ENCODE measurements at places on chromosomes 7 and 10.

GRCh38 chr10:64211466-64211865, 690.3 kb downstream of the REEP3 start:
- no peak for DNase-seq

DNA sequence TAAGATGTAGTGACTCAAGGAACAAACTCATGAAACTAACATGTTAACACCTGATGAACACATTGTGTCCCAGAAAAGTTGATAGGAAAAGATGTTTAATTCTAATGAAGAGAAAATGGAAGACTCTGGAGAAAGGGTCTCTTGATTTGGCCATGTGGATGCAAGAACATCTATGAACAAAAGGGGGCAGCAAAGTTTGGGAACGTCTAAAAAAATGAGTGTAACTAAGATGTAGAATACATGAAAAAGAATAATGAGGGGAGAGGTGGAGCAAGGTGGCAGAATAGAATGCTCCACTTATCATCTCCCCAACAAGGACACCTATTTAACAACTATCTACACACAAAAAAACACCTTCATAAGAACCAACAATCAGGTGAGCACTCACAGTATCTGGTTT, 805.1 kb downstream of the TNS3 start:
- DNase-seq = no peak

GRCh38 chr10:61110936-61111335, 167.0 kb upstream of the RHOBTB1 start:
- no peak for DNase-seq

- no peak for DNase-seq
Measured at GRCh38 chr10:28949005-28950004, 272.0 kb downstream of the BAMBI start.

GRCh38 chr7:29629507-29629906, 65.9 kb downstream of the PRR15 start:
- DNase-seq = no peak

DNA sequence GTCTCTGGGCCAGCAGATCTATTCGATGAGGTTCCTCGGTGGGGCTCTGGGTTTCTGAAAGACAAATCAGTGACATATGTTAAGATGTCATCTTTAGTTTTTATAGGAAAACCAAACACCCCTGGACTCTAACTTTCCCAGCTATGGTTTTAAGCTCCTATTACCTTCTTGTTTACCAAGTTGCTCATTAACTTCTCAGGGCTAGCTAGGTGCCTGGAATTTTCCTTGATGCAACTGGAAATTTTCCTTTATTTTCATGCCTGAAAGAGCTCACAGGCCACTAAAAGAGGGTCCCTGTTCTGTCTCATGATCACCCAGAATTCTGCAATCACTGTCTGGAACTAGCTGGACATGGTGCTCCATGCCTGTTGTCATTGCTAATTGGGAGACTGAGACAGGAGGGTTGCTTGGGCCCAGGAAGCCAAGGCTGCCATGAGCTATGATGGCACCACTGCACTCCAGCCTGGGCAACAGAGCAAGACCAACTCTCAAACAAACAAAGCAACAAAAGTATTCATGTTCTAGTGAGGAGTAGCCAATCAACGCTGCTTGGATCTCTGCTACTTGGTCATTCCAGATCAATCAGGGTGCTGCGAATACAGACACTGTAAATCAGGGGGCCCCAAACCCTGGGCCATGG, 1173.5 kb upstream of the AUTS2 start:
- no peak for DNase-seq

- no peak for DNase-seq
Measured at GRCh38 chr10:44725404-44725803, 185.7 kb upstream of the TMEM72 start.

GRCh38 chr7:127644484-127644883, 7.5 kb upstream of the SND1 start:
- DNase-seq = no peak

GRCh38 chr10:128528167-128528566, 401.9 kb upstream of the MKI67 start:
- DNase-seq = no peak

- no peak for DNase-seq
Measured at GRCh38 chr10:49784681-49785080, 22.6 kb upstream of the OGDHL start.

GRCh38 chr7:2810682-2811415, 33.3 kb downstream of the GNA12 start:
- no peak for DNase-seq

DNA sequence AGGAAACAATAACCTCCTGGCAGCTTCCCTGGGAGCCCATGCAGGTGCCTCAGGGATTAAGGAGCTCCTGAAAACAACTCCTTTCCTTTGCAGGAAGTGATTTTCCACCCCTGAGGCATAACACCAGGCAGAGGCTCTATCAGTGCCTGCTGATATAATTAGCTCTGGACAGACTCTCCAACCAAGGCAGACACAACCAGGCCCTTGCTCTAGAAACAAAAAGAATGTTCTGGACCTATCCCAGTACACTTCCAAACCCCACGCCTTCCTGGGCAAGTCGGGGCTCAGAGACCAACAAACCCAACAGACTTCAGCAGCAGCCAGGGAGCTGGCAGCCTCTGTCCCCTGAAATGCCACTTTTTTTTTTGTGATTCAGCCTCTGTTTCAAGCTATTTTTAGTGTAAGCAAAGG, 247.1 kb downstream of the KCNMA1 start:
- no peak for DNase-seq

GRCh38 chr7:157539521-157539920, 202.7 kb downstream of the DNAJB6 start:
- DNase-seq = no peak

GRCh38 chr7:30430276-30430675, 48.3 kb downstream of the NOD1 start:
- DNase-seq = no peak

DNA sequence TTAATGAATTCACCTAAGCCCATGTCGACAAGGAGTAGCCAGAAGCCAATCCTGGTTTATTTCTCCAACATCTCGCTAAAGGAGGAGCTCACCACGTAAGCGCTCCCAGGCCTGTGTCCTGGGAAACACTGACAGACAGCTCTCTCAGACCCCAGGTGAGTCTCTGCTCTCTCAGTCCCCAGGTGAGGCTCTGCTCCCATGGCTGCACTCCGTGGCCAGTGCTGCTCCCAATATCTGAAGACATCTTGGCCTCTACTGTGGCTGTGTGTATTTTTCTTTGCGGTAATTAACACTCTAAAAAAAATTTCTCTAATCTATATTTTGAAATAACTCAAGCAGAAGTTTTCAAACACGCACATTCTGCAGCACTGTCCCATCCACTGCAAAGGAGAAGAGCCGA, 564.5 kb downstream of the PTPRN2 start:
- no peak for DNase-seq

GRCh38 chr7:42993038-42993437, 60.9 kb downstream of the MRPL32 start:
- no peak for DNase-seq

DNA sequence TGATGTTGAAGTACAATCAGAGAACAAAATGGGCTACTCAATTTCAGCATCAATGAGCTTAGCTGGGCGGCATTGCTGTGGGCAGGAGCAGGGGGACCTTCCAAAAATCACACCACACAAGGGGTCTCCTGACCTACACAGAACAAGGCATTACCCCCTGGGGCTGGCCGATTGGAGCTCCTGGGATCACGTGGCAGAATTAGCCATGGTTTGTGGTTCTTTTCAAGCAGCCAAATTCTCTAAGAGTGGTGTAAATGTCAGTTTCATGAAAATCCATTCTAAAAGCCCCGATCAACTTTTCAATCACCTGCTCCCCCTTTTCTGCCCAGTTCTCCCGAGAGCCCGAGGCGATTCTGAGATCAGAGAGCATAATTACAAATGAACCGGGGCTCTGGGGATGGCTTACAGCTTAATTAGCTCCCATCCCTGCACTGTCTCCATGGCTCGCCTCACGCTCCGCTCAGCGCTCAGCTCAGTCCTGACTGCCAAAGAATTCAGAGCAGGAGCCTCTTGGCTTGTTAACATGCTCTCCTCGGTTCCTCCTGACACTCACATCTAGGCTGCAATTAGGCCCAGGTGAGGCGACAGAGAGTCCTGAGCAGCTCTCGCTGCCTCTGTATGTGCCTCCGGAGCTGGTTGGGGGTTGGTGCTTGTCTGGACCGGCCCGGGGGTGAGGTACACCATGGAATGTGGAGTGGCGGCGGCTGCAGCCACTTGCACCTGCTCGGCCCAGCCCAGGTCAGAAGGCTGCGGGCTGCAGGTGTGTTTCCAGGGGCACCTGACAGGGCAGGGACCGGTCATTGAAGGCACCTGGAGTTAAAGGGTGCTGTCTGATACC, 111.8 kb downstream of the WDR11 start:
- no peak for DNase-seq

- no peak for DNase-seq
Measured at GRCh38 chr10:115829521-115830205, 443.3 kb downstream of the GFRA1 start.

DNA sequence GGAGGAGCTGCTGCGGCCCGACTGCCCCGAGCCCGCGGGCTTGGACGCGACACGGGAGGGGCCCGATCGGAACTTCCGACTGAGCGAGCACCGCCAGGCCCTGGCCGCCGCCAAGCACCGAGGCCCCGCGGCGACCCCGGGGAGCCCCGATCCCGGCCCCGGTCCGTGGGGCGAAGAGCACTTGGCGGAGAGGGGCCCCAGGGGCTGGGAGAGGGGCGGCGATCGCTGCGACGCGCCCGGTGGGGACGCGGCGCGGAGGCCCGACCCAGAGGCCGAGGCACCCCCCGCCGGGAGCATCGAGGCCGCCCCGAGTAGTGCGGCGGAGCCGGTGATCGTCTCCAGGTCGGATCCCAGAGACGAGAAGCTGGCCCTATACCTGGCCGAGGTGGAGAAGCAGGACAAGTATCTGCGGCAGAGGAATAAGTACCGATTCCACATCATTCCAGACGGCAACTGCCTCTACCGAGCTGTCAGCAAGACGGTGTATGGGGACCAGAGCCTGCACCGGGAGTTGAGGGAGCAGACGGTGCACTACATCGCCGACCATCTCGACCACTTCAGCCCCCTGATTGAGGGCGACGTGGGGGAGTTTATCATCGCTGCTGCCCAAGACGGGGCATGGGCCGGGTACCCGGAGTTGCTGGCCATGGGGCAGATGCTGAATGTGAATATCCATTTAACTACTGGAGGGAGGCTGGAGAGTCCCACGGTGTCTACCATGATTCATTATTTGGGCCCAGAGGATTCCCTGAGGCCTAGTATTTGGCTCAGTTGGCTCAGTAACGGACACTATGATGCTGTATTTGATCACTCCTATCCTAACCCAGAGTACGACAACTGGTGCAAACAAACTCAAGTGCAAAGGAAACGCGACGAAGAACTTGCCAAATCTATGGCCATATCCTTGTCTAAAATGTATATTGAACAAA, 1.4 kb downstream of the OTUD1 start:
- no peak for DNase-seq

DNA sequence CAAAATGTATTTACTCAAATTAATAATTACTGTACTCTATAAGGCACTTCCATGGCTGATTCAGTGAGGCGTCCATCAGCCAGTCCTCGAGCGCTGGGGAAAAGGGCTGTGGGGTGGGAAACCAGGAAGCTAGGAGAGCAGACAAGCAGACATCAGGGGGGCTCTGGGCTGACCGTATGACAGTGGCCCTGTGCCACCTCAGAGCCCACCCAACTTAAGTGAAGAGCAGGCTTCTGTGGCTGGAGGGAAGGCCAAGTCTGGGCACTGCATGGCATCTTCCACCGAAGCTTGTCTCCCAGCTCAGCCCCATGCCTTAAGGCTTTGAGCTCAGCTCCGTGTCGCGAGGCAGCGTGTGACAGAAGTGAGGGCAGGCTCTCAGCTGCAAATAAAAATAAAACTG, 464.5 kb upstream of the ZMIZ1 start:
- DNase-seq = no peak

DNA sequence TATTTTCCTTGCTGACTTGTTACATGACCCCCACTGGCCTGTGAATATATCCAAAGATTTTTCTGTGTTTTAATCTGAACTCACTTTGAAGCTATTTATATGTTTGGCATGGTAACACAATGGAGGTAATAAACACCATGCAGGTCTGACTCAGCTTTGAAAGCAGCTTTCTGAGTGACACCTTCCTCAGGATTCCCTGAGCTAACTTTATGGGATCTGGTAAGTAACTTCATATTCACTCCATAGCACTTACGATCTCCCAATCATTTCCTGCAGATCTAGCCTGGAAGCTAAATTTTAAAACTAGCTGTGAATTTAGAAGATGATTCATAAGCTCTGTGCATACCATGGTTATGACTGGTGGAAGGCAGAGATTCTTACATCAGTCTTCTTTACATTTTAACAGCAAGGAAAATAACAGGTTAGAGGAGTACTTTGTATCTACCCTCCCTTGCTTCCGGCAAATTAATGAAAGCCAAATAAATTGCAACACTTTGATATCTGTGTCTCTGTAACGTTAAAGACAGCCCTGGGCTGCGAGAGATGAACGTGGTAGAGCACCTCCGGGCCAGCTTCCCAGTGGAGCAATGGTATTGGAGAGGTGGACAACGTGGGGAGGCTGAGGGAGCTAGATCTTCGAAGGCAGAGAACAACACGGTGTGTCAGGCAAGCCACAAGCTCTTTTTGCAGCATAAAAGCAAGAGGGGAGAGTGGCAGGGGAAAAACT, 170.2 kb upstream of the KLF14 start:
- no peak for DNase-seq

DNA sequence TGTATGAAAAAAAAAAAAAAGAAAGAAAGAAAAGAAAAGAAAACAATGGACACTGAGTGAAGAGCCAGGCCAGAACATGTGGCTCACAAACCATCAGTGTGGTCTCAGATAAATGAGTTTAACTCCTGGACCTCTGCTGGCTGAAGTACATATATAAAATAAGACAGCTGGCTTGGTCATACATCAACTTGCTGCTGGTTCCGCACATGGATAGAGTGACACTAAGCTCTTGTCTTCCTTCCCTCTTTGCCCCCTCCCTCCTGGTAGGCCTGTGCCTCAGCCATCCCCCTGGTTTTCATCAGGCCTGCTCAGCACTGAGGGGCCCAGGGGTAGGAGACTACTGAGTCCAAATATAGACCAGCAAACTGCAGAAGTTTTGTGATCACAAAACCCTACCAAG, 58.1 kb upstream of the DGKI start:
- DNase-seq = no peak

DNA sequence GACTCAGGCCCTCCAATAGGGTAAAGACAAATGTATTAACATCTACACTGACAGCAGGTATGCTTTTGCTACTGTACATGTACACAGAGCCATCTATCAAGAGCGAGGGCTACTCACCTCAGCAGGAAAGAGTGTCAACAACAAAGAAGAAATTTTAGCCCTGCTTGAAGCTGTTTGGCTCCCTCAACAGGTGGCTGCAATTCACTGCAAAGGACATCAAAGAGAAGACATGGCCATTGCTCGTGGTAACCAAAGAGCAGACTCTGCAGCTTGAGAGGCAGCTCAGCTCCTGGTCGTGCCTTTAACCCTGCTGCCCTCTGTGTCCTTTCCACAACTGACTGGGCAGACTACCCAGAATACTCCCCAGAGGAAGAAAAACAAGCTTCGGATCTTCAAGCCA, 5.1 kb downstream of the AKR1B15 start:
- DNase-seq = no peak

- no peak for DNase-seq
Measured at GRCh38 chr7:107446988-107447387, 22.9 kb upstream of the GPR22 start.

- no peak for DNase-seq
Measured at GRCh38 chr7:25758559-25758958, 393.4 kb upstream of the NFE2L3 start.

Data from SHP77 (cell line).